ENCODE measurements at places on chromosomes 12 and 14.

DNA sequence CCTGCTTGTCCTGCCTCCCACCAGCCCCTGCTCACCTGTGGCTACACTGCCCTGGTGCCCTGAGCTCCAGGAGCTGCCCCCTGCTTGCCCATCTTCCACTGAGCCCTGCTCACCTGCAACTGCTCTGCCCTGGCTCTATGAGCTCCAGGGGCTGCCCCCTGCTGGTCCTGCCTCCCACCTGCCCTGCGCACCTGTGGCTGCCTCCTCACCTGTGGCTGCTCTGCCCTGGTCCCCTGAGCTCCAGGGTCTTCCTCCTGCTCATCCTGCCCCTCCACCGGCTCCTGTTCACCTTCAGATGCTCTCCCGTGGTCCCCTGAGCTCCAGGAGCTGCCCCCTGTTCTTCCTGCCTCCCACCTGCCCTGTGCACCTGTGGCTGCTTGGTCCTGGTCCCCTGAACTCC, 247.6 kb downstream of the TMEM121 start:
- no peak for DNase-seq

GRCh38 chr12:25130741-25131188, 64.2 kb downstream of the DNAI7 start:
- peak; percentile 62 for DNase-seq

GRCh38 chr12:111444314-111444924, 38.7 kb downstream of the SH2B3 start:
- no peak for DNase-seq

- DNase-seq: no peak
Measured at GRCh38 chr12:45890276-45890675, 100.1 kb downstream of the SCAF11 start.

- no peak for DNase-seq
Measured at GRCh38 chr12:106309671-106310505, 7.4 kb downstream of the TCP11L2 start.

- peak; percentile 54 for DNase-seq
Measured at GRCh38 chr14:61608245-61609165, 86.8 kb upstream of the HIF1A start.

DNA sequence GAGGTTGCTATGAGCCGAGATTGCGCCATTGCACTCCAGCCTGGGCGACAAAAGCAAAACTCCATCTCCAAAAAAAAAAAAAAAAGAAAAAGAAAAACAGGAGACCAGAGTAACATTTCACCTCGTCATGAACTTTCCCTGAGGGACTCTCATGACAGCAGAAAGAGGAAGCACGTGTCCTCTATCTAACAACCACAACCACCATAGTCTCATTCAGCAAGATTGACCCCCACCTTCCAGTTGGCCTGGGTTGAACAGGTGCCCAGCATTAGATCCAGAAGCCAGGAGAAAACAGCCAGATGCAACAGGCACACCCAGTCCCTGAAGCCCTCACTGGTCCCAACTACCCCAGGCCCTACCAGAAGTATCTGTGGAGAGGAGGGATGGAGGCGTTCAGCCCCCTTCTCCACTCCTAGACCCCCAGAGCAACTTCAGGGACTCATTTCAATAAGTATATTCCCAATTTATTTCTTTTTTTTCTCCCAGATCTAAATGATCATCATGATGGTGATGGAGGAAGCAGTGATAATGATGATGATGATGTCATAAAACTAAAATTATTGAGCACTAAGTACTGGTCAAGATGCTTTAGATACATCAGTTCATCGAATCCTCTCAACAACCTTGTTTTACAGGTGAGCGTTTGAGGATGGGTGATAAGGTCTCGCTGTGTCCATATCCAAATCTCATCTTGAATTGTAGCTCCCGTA, 235.0 kb downstream of the EFCAB11 start:
- no peak for DNase-seq

- no peak for DNase-seq
Measured at GRCh38 chr12:3161861-3162260, 84.7 kb downstream of the TSPAN9 start.

DNA sequence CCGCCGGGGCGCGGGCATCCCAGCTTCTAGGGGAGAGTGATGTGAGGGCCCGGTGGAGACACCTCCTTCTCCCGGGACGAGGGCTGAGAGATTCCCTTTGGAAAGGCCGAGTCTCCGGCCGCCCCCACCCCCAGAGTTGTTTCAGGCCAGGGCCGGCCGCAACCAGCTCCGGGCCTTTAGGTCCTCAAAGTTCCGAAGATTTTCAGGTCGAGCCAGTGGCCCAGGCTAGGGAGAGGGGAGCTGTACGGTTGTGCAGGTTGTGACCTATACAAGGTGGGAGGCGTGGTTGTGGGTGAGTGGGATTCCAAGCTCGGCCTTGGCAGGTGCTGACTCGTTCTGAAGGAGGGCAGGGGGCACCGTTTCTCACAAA, 18.4 kb upstream of the ANKRD33 start:
- DNase-seq: no peak

DNA sequence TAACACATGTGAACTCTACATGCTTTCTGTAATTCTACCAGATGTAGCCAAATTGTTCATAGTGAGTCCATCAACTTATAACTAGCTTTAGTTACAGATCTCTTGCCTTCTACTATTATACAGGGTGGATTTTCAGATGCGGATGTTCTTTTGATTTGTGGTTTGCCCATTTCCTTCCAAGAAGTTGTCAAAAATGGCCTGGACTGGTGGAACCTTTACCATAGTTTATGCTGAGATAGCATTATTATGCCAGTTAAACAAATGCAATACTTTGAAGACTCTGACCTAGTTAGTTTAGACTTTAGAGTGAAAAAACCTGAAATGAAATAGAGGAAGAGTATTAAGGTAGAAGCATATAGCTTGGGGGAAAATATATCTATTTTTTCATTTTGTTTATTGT, 27.4 kb upstream of the CFL2 start:
- DNase-seq: no peak

GRCh38 chr12:33942172-33942571, 80.1 kb upstream of the ALG10 start:
- no peak for DNase-seq

GRCh38 chr12:62899568-62900390, 35.2 kb downstream of the PPM1H start:
- no peak for DNase-seq

- no peak for DNase-seq
Measured at GRCh38 chr14:57761800-57762199, 104.1 kb downstream of the SLC35F4 start.

DNA sequence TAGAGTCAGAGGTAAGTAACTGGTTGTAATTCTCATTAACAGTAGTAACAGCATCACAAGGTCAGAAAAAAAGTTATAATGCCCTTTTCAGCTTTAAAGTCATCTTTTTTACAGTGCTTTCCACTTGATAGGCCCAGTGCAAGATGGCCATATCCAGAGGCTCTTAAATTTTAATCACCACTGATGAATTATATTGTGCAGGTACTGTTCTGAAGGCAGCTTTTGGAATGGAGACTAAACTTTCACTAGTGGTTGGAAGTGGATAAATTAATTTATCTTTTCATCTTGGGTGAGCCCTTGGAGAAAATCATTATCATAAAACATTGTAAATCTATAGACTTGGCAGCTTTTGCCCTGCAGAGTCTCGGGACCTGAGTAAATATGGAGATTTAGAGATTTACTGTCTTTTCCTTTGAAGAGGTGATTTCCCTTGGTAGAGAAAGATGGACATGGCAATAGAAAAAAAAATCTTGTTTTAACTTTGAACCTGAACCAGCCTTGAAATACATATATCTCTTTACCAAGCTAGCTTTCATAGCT, 969.1 kb upstream of the NOVA1 start:
- no peak for DNase-seq

- DNase-seq: peak; percentile 95
Measured at GRCh38 chr14:50964683-50965390, 20.6 kb upstream of the PYGL start.

DNA sequence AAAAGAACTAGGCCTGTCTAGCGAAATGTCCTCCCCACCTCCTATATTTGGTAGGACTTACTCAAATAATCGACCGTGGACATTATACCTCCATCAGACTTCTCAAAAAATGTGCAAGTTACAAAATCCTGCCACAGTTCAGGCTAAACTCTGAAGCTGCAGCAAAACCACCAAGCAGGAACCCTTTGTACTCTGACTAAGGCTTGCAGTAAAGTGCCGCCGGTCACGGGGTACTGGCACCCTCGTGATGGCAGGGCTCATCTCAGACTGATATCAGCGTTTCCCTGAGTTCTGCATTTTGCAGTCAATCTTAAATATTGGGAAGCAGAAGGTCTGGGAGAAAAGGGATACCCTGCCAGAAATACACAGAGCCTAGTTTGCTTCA, 17.1 kb downstream of the SLC11A2 start:
- DNase-seq: peak; percentile 24

- DNase-seq: no peak
Measured at GRCh38 chr12:56873382-56873781, 60.8 kb downstream of the SDR9C7 start.

GRCh38 chr14:77151918-77152588, 10.5 kb upstream of the ZDHHC22 start:
- DNase-seq: peak; percentile 23

GRCh38 chr14:77598366-77599070, 17.9 kb downstream of the SPTLC2 start:
- DNase-seq: no peak

DNA sequence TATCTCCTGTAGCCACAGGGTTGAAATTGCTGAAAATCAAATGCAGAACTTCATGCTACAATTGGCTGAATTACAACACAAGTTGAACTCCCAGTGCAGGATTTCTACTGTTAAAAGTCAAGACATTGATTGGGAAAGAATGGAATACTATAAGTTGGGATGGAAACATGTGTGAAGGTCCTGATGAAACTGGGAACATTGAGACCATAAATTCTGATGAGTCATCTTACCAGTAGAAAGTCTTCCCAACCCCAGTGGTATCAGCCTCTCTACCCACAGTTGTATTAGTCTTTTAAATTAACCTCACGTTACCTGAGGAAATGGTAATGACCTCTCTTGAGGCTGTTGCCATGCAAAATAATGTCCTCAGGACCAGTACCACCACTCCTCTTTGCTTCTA, 27.4 kb upstream of the DYRK2 start:
- DNase-seq: peak; percentile 46

- no peak for DNase-seq
Measured at GRCh38 chr14:73289308-73289707, 52.0 kb downstream of the PAPLN start.

DNA sequence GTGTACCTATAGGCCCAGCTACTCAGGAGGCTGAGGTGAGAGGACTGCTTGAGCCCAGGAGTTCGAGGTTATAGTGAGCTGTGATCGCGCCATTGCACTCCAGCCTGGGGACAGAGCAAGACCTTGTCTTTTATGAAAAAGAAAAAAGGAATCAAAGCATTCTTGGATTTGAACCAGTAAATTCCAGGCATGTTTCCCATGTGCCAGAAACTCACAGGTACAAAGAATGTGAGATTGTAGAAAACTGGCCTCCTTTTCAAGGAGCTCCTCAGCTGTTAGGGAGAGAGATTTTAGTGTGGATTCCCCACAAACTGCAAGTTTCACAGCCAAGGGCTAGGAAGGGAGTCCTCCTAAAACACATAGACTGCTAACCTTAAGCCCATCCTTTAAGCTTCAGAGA, 95.0 kb downstream of the FOXN4 start:
- DNase-seq: no peak

- DNase-seq: no peak
Measured at GRCh38 chr12:117926391-117926899, 42.3 kb downstream of the KSR2 start.

- peak; percentile 35 for DNase-seq
Measured at GRCh38 chr12:25242981-25243679, 7.6 kb downstream of the KRAS start.

DNA sequence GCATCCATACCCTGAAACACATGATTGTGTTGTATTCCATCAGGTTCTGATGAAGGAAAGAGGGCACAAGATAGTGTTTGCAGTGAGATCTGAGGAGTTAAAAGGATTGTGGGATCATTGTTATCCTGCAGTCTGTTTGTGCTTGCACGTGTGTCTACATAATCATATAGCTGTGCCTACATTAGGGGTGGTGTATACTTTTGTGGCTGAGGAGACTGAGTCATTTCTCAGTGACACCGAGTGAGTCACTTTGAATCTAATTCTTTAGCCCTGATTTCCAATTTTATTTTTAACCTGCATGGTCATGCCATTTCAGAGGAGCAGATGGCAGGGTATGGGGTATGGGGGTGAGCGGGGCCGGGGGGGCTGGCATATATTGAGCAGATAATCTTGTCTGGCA, 133.2 kb downstream of the ANO4 start:
- DNase-seq: peak; percentile 88

- no peak for DNase-seq
Measured at GRCh38 chr12:92123780-92124688, 21.6 kb downstream of the BTG1 start.

DNA sequence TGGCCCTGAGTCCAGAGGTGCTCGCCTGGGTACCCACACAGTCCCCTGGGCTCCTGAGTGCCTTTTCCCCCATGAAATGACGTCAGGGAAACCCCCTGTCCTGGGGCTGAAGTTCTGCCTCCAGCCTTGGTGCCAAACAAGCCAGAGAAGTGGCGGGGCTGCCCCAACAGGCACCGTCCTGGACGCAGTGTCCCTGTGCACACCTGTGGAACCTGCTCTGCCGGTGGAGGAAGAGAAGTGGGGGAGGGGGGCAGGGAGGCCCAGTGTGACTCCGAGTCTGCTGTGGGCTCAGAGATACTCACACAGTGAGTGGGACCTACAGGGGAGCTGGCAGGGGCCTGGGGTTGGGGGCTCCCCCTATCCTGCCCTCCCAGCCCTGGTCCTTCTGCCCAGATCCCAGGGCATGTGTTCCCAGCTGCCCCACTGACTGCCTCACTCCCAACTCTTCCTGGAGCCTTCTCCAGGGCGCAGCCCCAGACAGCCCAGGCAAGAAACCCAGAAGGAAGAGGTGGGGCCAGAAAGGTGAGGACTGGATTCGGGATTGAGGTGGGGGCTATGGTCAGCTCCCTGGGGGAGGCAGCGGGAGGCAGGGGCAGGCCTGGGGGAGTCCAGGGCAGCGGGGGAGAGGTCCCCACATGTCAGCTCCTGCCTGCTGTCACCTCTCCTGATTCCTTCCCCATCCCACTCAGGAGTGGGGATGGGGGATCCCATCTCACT, 24.7 kb downstream of the CCDC85C start:
- no peak for DNase-seq

GRCh38 chr14:64663174-64663573, 41.0 kb upstream of the PLEKHG3 start:
- DNase-seq: peak; percentile 17

GRCh38 chr12:94873734-94874517, 129.6 kb downstream of the NDUFA12 start:
- DNase-seq: no peak

Data from fibroblast of mammary gland (primary cell).